ENCODE measurements at places on chromosomes 4 and X. TPM values are rescaled to one million over a fixed set of nuclear protein-coding genes. Genes with fewer than 3 reads are reported as not detected.

MGARP gene
- 9.5 TPM for polyA plus RNA-seq

GABRG1 gene
- polyA plus RNA-seq: 7.0 TPM

CT47B1 gene
- not detected for polyA plus RNA-seq

HHIP gene
- polyA plus RNA-seq: 1.1 TPM

BMP3 gene
- polyA plus RNA-seq: 1.0 TPM

HDAC6 gene
- 20.9 TPM for polyA plus RNA-seq

PDE6B gene
- 0.53 TPM for polyA plus RNA-seq

FGFBP2 gene
- polyA plus RNA-seq: not detected

PRRG3 gene
- 7.6 TPM for polyA plus RNA-seq

MAGEC3 gene
- polyA plus RNA-seq: not detected

Measured in Purkinje cell (primary cell).